Esophagus muscularis mucosa (tissue), 4 donors: ENCODE measurements at places on chromosomes 11 and 22. TPM values are rescaled to one million over a fixed set of nuclear protein-coding genes. Genes with fewer than 3 reads are reported as not detected.

DNA sequence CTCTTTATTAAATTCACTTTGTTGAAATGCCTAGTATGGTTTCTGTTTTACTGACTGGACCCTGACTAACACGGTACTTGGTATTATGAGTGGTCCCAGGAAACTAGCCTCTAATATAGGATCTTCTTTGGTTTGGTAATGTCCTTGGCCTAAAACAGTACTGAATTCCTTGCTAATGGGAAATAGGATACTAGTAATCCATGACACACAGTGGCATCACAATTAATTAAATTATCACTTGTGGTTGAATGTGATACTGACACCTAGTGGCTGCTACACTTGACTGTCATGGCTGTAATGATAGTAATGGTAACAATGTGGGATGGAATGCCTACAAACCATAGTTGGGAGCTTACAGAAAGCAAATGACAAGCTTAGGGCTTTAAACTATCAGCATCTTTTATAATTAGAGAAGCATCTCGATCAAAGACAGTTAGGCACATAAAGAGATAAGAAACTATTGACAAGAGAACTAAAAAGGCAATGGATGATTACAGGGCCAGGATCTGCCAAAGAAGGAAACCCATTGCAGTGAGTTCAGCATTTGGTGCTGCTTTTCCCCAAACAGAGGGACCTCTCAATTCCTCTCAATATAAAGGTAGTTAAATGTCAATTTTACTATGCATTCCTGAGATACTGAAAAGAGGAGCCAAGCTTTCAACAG, 8.6 kb downstream of the DNHD1 start:
- H3K4me3 ChIP-seq, result no peak overlapping the region
- peaks cover 42% of the 10 kb centered on the region for H3K36me3 ChIP-seq
- no peaks in the 10 kb centered on the region for H3K27me3 ChIP-seq
- H3K27ac ChIP-seq, result no peak overlapping the region
- DNase-seq, result no peak

DNA sequence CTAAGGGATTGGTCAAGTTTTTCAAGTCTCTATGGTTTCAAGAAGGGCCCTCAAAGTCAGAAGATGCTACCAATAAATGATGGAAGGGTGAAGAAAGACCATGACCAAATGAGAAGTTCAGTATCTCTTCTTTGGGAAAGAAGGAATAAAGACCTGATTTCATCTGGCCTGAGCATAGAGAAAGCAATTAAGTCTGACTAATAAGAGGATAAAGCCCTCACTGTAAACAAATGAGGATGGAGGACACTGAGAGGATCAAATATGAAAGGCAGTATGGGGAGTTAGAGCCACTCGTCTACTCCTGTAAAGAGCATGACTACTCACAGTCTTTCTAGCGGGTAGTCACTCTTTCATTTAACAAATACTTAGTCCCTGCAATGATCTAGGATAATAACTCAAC, 44.6 kb downstream of the FAM168A start:
- H3K27ac ChIP-seq, result no peak overlapping the region
- no peak for DNase-seq
- H3K27me3 ChIP-seq, result no peaks in the 10 kb centered on the region

- no peaks in the 10 kb centered on the region for H3K4me1 ChIP-seq
- no peak overlapping the region for H3K27ac ChIP-seq
- no peaks in the 10 kb centered on the region for H3K27me3 ChIP-seq
- DNase-seq, result no peak
These were observed 63.6 kb downstream of the FDX1 start for GRCh38 chr11:110493346-110493745.

- DNase-seq, result no peak
- no peak overlapping the region for H3K4me3 ChIP-seq
- H3K36me3 ChIP-seq, result no peaks in the 10 kb centered on the region
- H3K4me1 ChIP-seq, result no peaks in the 10 kb centered on the region
- H3K27me3 ChIP-seq, result no peaks in the 10 kb centered on the region
These were observed 840.2 kb upstream of the CNTN5 start for GRCh38 chr11:98180511-98180910.

Gene APOBEC3F
- 3.3 TPM for total RNA-seq

Gene TOP3B
- 22.1 TPM for total RNA-seq
